ENCODE measurements at places on chromosomes 12 and 14.

DNA sequence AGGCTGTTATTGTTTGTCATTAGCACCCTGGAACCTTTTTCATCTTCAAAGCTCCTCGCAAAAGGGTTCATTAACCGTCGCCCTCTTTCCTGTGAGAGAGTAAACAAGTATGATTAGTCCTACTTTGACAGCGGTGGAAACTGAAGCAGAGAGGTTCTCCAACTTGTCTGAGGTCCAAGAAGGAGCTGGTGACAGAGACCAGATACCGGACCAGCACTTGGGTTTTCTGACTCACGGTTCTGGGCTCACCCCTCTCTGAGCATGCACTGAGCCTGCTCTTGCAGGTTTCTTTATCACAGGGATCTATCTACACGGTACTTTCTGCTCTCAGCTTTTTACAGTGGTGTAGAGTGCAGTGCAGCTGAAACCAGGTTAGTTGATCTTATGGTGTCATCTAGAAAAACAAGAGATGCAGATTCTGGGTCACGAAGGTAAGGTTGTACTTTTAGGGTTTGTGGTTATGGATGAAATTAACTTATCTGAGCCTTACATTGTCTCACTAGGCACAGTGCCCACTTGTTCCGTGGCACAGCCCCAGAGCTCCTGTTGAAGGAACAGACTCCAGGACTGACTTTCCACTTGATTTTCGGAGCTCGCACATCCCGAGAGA, 62.1 kb downstream of the PPP2R5C start:
- DNase-seq, result no peak

DNA sequence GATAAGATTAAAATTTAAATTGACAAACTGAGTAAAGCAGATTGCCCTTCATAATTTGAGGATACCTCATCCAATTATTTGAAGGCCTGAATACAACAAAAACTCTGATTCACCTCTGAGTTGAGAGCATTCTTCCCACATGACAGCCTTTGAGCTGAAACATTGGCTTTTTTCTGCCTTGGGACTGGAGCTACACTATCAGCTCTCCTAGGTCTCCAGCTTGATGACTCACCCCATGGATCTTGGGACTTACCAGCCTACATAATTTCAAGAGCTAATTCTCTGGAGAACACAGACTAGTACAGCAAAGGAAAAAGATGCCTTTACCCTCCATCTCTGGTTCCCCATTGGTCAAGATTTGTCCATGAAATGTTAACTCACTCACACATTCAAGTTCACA, 555.1 kb downstream of the FOXG1 start:
- DNase-seq, result no peak

GRCh38 chr12:81759190-81760051, at the start of gene PPFIA2:
Gene PPFIA2 (minus strand): TSS chr12:81759350.
- peak; percentile 67 for DNase-seq

DNA sequence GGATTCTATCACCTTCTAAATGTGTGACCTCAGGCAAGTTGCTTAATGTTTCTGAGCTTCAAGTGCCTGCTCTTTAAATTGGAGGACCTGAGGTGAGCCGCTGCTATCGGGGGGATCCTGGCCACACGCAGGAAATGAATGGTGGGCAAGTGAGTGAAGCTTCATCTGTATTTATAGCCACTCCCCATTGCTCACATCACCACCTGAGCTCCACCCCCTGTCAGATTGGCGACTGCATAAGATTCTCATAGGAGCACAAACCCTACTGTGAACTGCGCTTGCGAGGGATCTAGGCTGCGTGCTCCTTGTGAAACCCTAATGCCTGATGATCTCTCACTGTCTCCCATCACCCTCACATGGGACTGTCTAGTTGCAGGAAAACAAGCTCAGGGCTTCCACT, 158.6 kb upstream of the CCND2 start:
- DNase-seq, result no peak

DNA sequence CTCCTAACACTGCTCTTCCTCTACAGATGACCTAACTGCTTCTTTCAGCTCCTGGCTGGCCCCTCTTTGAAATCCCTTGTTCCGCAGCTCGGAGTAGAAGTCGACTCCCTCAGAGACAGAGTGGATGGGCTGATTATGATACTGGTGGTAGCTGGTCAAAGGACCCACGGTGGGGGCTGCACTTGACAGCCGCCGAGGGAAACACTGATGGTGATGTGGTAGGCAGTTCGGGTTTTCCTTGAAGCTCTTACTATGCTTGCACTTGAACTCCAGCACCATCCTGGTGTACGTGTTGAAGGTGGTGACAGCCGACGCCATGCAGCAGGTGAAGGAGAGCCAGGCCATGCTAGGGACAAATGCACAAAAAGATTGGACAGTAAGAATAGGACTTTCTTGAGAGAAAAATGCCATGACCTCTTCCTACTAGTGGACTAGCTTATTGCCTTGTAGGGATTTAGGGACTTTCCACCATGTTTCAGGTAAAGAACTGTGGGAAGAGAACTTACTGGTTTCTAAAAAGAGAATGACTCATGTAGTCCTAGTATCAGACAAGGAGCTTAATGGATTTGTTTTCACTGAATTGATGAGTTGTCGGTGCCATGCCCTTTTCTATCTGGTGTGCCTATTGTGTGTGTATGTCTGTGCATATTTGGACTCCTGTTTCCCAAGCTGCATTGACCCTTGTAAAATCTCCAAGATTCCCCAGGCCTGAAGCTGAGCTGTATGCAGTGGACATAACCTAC, 18.4 kb downstream of the GSG1 start:
- DNase-seq, result no peak

DNA sequence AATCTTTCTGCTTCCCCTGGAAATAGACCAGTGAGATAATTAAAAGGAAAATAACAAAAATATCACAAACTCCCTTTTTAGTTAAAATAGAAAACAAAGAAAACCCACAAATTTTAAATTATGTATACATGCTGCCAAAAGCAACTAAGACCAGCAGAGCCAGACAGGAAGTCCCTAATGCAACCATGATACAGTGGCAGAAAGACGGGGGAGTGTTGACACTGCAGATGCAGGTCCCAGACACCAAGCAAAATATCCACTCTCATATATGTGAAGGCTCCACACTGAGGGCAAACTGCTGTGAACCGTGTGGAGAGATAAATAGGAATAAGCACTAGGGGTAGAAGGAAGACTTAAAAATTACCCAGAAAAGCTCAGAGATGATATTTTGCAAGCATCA, 401.0 kb downstream of the BTG1 start:
- no peak for DNase-seq

- DNase-seq, result no peak
These were observed 56.4 kb downstream of the STON2 start for GRCh38 chr14:81343701-81344100.

- DNase-seq, result no peak
These were observed 35.7 kb upstream of the GPR132 start for GRCh38 chr14:105100910-105101309.

DNA sequence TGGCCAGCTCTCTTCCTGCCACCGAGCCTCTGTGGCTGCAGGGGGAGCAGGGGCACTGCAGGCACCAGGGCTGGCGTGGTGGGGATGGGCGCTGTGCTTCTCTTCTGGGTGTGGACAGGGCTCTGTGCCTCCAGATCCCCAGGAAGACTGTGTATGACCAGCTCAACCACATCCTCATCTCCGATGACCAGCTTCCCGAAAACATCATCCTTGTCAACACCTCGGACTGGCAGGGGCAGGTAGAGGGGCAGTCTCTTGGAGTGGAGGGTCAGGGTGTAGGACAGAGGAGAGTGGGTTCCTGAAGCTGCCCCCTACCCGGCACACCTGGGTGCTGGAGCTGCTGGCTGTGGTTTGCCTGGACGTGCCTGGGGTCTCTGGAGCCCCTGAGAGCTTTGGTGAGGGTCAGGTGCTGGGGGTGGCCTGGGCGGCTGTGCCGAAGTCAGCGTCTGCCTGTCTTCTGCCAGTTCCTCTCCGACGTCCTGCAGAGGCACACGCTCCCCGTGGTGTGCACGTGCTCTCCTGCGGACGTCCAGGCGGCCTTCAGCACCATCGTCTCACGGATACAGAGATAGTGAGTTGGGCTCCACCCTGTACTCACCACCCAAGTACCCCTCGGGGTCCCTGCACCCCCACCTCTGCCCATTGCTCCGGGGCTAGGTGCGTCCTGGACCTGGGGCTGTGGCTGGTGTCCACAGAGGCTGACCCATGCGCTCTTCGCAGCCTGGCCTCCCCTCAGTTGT, 15.8 kb upstream of the TEX22 start:
- DNase-seq, result no peak

- no peak for DNase-seq
These were observed 94.6 kb downstream of the KCNA5 start for GRCh38 chr12:5138256-5138655.

DNA sequence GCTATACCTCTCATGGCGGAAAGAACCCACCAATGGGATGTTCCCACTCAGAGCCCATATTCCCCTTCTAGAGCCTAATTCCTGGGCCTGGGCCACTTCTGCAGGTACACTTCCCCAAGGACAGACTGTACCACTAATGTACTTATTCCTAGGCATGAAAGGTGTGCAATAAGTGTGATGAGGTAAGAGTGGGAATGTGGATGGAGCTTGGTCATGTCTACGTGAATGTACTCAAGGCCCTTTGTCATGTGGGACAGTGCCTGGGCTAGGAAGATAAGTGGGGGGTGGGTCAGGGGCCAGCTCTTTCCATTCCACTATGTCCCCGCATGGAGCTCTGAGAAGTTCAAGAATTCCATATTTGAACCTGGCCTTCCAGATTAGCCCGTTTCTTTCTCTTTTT, 63.4 kb upstream of the FUT8 start:
- DNase-seq, result no peak

DNA sequence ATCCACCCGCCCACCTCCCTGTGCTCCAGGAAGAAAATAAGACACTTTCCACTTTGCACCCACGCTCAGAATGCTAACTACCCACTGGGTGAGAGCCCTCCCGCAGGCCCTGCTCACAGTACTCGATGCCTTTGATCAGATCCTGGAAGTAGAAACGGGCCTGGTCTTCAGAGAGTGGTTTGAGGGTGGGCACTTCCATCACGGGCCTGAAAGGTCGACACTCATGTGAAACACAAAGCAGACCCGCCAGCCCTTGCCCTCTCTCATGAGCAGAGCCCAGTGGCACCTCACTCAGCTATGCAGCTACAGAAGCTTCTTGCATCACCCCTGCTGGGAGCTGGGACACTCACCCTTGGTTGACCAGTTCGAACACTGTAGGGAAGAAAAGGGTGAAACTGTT, 41.1 kb downstream of the CAMKK2 start:
- no peak for DNase-seq

DNA sequence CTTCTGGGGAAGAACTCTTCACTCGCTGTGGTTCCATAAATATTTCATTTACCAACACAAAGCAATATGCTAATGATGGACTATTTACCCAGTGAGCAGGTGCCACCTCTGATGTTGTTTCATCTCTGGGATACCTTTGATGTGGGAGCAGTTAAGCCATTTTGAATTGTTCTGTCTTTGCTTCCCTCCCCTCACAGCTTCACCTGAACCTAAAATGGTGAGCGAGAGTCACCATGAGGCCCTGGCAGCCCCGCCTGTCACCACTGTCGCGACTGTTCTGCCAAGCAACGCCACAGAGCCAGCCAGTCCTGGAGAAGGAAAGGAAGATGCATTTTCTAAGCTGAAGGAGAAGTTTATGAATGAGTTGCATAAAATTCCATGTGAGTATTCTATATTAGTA, 352.7 kb downstream of the SYT1 start:
- DNase-seq, result no peak

DNA sequence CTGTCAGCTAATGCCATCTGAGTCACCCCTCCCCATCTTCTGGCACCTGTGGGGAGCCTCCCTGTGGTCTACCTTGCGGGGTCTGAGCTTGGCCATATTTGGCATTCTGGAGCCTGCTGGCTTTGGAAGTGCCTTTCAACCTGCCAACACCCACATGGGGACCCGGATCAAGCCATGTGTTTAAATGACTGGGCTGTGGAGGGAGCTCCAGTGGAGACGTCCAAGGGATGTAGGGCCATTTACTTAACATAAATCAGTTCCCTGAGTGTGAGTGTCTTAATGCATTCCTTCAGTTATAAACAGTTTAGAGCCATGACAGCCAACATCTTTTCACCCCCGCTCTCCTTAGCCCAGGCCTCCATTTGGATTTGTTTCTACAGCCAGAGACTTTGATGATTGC, 22.0 kb downstream of the CACNA1C start:
- no peak for DNase-seq

- no peak for DNase-seq
These were observed 51.8 kb upstream of the NUAK1 start for GRCh38 chr12:106190581-106190980.

DNA sequence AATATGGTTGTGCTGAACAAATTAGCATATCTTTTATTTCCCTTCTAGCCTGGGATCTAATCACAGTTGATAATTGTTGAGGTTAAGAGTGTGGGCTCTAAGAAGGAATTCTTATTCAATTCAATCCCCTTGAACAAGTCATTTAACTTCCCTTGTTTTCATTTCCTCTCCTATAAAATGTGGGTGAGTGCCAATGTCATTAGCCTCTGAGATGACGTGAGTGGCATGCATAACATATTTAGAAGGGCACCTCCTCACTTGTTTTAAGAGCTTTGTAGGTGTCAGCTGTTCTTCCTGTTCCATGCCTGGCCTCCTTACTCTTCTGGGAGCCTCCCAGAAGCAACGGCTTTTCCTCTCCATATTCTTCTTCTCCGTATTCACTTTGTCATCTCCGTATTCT, 155.4 kb upstream of the NEDD1 start:
- DNase-seq, result peak; percentile 32

All from NCI-H1105 treated with DMSO at 0.1 percent for 48 hours (cell line).